CD4-positive, alpha-beta T cell treated with Interleukin-4 for 4 hours (primary cell): ENCODE measurements at places on chromosomes 4 and X.

DNA sequence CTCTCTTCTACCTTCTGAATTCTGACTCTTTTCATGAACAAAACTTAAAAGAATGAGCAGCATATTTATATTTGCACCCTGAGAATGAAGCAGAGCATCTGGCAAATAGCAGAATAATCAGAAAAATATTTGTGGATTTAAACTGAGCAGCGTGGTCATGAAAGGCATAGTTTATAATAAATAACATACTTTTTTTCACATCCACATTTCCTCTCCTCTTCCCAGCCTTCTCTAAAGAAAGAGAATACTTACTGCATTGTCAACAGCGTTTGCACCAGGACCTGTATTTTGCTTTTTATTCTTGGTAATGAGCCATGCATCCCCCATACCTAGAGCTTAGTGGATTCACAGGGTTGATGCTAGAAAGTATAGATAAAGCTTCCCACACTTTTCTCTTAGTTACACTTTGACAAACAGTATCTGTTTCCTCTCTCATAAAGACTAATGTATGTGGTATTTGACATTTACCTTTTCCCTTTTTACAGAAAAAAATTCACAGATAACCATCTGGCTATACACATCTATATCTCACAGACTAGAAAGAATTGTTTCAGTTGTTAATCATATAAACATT lies 131.5 kb downstream of the PRSS12 start:
- no peak for DNase-seq

DNA sequence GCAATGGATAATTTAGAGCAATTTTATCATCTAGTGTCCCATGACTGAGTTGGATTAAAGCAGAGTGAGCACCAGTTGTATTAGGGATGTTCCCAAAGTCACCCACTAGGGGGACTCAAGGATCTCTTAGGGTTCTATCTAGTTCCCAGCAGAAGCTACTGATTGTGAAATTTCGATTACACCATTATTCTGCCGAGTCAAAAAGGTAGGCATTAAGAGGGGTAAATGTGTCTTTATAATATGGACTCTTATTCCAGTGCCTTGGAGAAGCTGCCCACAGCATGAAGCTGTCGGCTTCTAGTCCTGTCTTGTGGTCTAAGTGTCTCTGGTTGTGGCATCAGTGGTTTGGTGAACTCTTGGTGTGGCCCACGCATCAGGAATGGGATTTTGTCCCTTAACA lies 53.3 kb downstream of the RGS12 start:
- peak; percentile 44 for DNase-seq

- peak; percentile 10 for DNase-seq
These were observed 12.5 kb downstream of the MORC4 start for GRCh38 chrX:106987488-106987887.

DNA sequence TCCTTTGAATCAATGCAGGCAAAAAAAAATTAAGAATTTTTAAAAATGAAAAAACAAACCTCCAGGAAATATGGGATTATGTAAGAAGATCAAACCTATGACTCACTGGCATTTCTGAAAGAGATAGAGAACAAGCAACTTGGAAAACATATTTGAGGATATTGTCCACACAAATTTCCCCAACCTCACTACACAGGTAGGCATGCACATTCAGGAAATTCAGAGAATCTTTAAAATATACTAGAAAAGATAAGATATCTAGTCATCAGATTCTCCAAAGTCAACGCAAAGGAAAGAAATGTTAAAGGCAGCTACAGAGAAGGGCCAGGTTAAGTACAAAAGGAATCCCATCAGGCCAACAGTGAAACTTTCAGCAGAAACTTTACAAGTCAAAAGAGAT lies 85.6 kb downstream of the ANTXR2 start:
- DNase-seq = no peak

DNA sequence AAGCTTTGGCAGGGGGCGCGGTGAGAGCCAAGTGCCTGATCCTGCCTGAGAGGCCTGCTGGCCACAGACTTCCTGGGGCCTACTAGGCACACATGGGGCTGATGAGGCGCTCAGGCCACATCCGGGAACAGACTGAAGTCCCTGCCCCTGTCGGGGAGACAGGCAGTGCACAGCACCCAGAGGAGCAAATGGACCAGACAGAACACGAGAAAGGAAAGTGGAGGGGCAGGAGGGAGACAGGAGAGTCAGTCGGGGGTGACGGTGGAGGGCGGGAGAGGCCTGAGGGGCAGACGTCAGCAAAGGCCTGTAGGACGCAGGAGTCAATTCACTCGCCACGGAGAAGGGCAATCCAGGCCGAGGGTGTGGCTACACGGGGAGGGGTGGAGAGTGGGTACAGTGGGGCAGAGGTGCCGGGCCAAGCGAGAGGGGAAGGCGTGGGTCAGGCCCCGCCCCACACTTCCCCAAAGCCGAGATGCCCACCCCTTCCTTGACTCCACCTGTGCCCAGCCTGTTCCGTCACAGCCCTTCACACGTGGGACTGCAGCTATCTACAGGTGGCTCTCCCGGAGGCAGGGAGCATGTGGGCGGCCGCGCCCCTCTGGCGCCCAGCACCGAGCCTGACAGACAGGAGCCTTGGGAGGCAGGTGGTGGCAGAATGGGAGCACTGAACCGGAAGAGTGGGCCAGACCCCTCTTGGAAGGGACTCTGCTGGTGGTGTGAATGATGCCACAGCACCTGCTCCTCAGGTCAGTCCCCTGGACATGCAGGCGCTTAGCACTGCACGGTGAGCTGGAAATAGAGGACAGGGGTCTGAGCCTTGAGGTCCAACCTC lies 20.5 kb downstream of the NOP14 start:
- peak; percentile 27 for DNase-seq

- DNase-seq = peak; percentile 84
These were observed 36.4 kb upstream of the GPR174 start for GRCh38 chrX:79107891-79108718.

DNA sequence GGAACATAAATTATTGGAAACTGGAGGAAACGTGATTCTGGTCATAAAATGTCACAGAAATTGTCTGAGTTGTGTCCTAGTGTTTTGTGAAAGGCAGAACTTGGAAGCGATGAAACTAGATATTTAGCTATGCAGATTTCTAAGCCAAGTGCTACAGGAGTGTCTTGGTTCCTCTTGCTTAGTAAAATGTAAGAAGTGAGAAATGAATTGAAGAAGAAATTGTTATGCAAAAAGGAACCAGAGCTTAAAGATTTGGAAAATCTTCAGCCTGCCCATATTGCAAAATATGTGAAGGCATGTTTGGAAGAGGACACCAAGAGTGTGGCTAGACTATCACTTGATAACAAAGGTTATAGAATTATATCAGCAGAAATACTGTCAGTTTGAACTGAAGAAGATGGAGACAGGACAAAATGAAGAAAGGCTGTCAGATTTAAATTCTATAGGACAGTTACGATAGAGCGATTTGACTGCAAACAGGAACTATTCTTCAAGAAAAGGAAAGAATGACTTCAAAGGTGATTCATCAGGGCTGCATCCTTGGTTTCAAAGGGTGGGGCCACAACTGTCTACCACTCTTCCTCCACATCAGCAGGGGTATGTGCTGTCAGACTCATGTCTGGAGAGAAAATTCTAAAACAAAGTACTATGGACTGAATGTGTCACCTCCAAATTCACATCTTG lies 9.4 kb upstream of the CDS1 start:
- DNase-seq = no peak

DNA sequence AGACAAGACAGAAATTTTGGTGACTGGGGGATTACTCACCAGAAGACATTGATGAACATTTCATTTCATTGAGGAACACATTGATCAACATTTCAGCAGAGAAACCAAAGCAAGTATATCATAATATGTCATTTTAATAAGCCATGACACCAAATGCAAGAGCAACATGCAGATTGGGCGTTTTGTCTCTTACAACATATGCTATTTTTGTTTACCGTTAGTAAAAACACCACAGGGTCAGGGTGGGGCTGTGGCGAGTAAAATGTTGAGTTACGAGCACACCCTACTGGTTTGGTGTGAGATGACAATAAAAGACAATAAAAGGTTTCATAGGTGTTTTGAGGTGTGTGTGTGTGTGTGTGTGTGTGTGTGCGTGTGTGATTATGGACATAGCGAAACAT lies 294.5 kb downstream of the PDGFC start:
- DNase-seq = no peak

DNA sequence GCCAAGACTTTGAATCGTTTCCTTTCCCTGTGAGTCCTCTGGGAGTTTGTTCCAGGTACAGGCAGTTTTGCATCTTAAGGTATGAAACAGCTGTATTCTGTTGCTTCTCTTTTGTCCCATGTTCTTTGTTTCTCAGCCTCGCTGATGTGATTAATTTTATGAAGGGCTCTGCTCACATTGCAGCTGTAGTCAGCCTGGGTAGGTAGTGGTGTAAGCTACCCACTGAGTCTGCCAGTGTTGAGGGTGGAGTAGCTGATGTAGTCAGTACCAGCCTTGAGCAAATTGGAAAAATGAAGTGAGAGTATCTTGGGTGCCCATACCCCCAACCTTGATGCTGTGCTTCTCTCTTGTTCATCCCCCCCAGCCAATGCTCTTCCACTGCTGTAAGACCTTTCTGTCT lies 139.6 kb upstream of the SMIM31 start:
- DNase-seq = no peak

DNA sequence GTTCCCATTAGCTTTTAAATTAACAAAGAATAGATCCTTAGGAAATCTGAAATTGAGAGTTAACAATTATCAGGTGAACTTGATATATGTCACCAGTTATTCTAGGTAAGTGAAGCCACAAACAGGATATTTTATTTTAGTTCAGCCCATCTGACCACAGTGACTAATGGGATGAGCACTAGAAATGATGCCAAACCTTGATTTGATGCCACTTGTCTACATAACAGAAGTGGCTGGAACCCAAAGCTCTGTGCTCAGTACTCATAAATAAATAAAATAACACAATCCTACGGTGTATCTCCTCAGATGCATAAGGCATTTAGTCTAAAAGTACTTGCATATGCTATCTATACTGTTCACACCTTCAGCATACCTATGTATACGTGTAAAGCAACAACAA lies 12.2 kb downstream of the SLITRK4 start:
- DNase-seq = no peak

GRCh38 chr4:37634180-37634579 lies 52.0 kb downstream of the RELL1 start:
- DNase-seq = no peak

DNA sequence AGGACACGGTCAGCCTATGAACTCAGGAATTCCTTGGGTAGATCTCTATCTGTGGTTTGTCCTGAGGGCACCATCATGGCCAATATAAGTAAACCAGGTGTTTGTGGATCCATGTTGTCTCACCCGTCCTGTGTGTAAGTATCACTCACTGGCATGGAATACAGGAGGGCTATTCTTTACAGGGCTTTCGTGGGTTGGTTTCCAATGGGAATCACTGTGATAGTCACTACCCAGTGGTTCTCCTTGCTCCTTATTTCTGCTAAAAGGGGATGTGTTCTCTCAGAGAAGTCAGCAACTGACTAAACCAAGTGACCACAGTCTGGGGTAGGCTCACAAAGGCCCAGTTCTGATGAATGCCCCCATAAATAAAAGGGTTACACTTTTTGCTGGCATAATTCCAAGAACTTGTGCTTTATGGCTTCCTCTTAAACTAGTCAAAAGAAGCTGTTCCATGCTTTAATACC lies 236.7 kb upstream of the JADE1 start:
- no peak for DNase-seq

GRCh38 chrX:129646566-129647417 lies 8.0 kb downstream of the APLN start:
- DNase-seq = no peak

- no peak for DNase-seq
These were observed 59.7 kb downstream of the FAM184B start for GRCh38 chr4:17721496-17722355.

GRCh38 chrX:1909419-1910206 lies 294.8 kb downstream of the ASMT start:
- DNase-seq = no peak

DNA sequence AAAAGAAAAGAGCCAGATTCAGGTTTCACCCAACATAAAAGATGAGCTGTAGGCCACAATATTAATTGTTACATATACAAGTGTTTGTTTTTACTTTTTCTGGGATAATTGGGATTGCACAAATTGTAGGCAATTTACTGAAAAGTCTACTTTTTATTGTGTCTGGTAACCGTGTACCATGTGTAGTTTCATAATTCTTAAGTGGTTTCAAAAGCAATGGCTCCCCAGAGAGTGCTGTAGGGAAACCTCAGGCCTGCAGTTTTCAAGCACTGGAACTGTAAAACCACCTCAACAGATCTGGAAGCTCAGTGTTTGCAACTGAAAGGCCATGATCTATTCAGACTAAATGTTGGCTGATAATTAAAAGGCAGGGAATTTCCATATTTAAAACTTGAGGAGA lies 53.9 kb upstream of the MMAA start:
- no peak for DNase-seq

DNA sequence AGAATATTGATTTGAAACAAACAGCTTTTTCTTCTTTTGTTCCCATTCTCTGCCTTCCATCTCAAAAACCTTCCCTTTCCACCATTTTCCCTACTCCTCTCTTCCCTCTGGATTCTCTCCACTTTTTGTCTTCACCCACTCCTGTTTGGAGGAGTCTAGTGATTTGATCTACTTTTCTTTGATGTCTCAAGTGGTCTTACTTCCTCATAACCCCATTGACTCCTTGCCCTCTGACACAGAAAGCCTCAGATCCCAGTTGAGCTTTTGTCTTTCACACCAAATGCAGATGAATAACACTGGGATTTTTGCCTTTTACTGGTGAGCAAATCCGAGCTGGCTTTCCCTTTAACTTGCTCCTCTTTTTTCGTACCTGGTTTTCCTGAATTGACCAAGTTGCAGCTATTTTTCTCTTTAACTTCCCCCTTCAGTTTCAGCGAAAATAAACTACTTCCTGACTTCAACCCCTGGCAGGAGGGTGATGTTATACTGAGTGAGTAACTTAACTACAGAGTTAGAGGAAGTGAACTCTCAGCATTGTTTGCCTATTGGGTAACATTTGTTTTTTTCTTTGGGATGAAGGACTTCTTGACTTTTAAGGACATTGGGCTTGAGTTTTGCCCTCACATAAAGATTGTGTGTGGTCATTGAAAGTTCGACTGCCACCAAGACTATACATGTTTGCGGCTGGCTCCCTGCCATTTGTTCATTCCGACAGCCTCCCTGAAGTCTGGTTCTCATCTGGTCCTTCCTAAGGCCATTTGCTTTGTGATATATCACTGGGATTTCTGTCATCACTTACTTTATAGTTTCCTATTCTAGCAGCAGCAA lies 392.8 kb upstream of the NR3C2 start:
- DNase-seq = no peak
